ENCODE measurements at places on chromosomes 5 and 9.

DNA sequence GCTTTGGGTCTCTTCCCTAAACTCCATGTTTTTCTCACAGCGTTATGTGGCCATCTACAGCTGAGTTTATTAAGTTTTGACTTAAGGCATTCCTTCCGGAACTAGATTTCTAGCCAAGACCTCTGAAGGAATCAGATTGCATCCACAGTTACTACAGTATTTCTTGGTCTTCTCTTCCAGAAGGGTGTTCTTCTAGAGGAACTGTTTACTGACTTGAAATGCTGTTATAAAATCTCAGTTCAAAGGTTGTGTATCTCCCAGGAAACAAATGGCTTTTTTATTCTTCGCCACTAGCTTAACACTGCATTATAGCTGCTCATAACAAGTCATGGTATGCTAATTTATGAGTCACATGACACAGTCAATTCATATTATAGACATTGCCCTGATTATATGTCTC, 55.3 kb upstream of the RAD23B start:
- no peak for DNase-seq

GRCh38 chr5:74810915-74811314, 43.9 kb downstream of the NSA2 start:
- no peak for DNase-seq

DNA sequence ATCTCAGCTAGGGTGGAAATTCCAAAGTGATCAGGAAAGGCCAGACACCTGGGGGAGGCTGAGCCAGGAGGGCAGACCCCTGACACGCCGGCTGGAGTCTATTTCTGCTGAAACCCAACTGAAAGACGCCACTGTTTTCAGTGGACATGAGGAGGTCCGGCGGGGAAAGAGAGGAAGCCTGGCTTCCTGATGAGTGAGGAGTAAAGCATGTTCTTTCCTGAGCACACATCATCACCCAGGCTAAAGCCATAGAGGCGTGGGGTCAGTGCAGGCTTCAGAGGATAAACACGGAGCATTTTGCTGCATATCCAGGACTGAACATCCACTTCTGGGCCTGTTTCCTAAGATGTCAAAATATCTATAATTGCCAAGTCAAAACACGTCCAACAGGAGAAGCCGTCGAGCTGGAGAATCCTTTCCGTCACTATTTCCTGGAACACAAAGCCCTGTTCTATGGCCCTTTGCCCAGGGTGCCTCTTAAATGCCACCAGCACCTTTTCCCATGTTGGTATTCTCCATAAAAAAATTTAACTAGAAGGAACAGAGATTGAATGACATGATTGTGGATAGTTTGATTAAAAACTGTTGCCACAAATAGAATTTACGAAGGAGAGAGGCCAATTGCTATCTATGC, 597.9 kb upstream of the ADAMTS16 start:
- DNase-seq: no peak

- no peak for DNase-seq
These were observed 736.3 kb downstream of the TAF11L14 start for GRCh38 chr5:18370531-18370930.

- DNase-seq: no peak
These were observed 5.8 kb downstream of the ADAMTS6 start for GRCh38 chr5:65475895-65476294.

DNA sequence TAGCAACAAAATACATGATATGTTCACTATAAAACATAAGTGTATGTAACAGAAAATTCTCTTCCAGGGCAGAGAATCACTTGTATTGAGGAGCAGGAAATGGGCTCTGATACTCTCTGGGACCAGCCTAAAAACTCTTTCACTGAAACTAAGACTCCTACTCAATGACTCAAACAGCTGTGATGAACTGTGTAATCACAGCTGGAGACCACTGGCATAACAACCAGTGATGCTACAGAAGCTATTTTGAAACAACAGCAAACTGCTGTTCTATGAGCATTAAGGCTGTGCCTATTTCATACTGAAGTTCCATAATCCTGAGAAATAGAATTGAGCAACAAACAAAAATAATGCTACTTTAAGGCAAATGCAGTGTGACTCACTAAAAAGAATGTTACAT, 594.0 kb downstream of the HINT1 start:
- no peak for DNase-seq

- no peak for DNase-seq
These were observed 366.0 kb downstream of the KDM4C start for GRCh38 chr9:7123743-7124142.

GRCh38 chr9:88074931-88075330, 63.3 kb downstream of the SPATA31C2 start:
- DNase-seq: no peak

DNA sequence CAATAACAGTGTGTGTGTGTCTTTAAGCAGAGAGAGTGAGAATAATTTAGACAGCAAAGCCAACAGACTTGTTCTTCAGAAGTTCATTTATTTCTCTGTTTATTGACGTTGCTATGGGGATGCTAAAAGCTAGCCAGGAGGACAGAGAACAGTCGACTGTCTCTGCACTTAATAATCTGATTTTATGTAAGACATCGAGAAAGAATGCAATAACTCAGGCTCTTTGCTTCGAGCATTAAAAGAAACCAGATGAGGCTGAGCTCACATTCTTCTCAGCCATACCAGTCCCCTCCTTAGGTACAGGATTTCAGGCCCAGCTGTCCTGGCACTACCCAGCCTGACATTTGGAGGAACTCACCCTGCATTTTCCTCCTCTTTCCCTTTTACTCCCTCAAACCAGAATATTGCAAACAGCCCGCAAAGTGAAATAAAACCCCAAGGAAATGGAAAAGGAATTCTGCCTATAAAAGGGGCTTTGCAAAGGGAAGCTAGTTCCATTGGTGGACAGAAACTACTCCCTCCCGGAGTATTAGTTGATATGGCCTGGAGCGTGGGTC, 44.5 kb upstream of the DPYSL3 start:
- DNase-seq: no peak

DNA sequence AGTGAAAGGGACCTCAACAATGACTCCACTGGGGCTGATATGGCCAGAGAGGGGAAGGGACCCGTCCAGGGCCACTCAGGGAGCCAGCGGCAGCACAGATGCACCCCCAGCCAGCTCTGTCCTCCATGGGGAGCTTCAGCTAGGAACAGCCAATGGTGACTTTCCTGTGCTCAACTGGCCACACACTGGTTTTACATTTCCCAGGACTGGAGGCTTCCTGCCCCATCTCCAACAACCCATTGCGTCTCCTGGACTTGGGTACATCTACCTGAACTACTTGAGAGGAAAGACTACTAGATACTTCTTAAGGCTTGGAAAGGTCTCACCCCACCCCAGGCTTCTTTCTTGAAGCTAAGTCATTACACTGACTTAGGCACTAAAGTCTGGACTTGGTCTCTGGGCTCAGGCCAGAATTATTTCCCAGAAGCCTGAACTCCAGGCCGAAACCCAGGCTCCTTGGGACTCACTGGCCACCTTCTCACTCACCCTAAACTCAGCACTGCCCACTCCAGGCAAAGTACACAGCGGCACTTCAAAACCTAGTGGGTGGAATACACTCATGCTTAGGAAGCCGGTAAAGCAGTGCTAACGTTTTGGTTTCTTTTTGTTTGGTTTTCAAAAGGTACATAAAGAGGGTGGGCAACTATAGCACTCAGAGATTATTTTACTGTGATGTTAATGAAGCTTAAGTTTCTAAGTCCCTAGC, 1.5 kb downstream of the IGFBPL1 start:
- no peak for DNase-seq

GRCh38 chr9:89710697-89711096, 105.9 kb downstream of the GADD45G start:
- no peak for DNase-seq

- no peak for DNase-seq
These were observed 156.4 kb upstream of the RUSC2 start for GRCh38 chr9:35333551-35333950.

DNA sequence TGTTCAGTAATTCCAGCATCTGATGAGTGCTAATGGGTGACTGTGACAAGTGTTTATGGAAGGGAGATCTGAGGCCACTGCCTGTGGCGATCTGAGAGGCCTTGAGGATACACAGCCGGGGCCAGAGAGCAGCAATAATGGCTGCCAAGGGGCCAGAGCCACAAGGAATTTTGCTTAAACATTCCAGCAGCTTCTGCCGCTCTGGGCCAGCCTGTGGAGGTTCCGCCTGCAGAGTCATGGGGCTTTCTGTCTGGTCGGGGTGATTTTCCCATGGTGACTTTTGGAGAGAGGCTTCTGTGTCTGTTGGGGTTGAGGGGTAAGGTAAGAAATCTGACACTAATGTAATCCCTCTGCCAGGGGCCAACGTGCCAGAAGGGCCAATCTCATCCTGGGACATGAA, 353.5 kb downstream of the ADAMTS6 start:
- DNase-seq: no peak

GRCh38 chr5:54518818-54519508, 1.4 kb downstream of the SNX18 start:
- DNase-seq: no peak

DNA sequence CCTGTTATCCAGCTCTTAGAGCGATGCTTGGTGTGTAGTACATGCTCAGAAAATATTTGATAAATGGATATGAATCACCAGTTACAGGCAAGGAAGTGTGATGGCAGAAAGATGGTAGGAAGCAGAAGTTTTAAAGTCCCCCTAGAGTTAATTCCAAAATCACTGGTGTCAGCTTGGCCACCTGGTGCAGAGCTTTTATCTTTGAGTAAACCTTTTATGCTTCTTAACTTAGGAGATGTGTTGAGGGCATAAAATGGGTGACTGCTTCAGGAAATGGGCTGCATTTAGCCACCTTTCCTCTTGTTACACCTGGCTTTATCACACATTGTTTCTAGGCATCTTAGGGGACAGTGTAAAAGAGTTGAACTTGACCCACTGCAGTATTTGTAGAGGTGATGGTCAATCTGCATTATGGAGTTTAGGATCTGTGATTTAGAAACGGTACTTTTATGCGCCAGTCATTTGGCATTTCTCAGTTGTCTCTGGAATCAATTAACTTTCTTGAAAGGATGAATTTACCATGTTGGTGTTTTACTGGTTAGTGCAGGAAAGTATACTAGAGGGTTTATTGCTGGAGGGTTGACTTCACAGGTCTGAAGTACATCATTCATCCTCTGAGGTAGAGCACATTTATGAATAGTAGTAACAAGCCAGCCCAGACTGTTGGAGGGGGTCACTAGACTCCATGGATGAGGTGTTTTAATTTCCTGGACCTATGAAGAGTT, 7.5 kb upstream of the FAM120AOS start:
- no peak for DNase-seq

DNA sequence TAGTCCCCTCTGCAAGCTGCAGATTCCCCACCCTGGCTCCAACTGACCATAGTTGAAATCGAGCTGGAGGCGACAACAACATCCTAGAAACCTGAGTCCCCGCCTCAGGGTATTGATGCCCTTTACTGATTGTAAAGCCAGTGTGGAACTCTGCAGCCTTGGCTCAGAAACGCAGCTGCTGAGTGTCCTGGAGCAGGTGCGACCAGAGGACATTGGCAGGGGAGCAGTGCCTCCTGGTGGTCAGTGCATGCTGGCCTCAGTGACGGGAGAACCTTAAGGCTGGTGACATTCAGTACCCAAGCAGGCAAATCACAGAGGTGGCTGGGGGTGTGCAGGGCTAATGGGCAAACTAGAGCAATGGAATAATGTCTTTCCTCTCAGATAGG, 20.4 kb upstream of the ZNF354B start:
- DNase-seq: no peak

DNA sequence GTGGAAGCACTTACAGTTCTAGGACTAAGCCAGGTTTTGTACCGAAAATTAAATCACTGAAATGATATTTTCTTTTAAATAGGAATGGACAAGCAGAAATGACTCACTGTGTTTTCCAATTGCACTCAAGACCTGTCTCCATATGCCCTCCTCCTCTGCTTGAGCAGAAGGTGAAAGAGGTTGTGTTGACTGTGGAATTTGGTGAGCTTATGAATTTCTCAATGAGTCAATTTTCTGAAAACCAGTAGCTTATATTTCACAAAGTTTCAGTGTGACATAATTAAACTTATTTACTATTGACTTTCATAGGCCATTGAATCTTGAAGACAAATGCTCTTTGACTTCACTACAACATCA, 249.9 kb downstream of the NPR3 start:
- DNase-seq: no peak

DNA sequence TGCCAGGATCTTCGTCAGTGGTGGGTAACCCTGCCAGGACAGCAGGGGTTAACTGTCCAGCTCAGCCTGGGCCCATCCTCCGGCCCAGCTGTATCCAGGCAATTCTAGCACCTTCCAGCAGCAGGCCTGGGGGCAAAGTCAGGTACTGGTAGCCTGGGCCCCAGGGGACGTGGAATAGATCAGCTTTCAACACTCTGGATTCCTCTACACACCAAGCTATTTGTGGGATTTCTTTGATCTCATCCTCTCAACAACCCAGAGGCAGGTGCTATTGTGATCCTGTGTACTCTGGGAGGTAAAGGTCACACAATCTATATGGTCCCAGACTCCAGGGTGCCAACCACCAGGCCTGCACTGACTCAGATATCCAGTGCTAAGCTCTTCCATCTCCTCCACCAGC, 8.7 kb upstream of the SPOUT1 start:
- no peak for DNase-seq

DNA sequence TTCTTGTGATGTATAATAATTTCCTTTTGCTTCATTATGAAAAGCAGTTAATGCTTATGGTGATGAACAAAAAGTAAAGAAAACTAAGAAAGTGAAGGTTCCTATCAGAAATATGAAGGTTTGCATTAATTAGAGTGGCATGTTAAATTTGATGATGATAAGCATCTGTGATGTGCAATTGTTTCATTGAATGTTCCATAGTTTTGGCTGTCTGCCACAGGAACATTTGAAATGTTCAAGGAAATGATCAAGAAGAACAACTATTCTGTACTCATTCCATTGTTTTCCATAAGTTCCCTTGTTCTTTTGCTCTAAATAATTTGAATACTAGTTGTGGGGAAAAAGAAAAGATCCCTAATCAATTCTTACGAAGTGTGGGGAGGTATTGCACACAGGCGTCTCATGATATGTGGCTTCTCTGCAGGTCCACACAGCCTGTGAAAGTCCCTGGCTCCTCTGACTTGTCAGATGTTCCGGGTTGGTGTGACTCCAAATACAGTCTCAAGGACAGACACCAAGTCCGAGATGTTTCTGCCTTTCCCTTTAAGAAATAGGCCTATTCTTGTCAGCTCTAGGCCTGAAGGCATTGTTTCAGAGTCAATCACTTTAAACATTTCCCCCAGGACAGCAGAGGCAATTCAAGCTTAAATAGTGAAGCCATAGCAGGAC, 152.6 kb upstream of the MAST4 start:
- no peak for DNase-seq

DNA sequence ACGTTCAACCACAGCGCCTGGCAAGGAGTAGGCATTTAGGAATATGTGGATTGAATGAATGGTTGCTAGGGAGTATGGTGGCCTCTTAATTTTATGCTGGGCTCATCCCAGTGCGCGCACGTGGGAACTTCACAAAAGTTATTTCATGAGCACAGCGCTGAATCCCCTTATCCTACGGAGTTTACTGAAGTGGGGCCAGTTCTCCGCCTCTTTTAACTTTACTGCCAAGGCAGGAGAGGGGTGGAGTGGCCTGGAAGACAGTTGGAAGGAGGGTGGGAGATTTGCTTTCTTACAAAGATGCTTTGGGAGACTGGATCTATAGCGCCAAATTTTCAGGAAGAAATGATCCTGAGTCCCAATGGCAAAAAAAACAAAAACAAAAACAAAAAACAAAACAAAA, 326.5 kb downstream of the SH3GL2 start:
- DNase-seq: no peak

- no peak for DNase-seq
These were observed 357.0 kb downstream of the TLE4 start for GRCh38 chr9:79928661-79929223.

Data from cortex of kidney (tissue), 1 donor.